ENCODE measurements at places on chromosomes 2 and 18. TPM values are rescaled to one million over a fixed set of nuclear protein-coding genes. Genes with fewer than 3 reads are reported as not detected.

DNA sequence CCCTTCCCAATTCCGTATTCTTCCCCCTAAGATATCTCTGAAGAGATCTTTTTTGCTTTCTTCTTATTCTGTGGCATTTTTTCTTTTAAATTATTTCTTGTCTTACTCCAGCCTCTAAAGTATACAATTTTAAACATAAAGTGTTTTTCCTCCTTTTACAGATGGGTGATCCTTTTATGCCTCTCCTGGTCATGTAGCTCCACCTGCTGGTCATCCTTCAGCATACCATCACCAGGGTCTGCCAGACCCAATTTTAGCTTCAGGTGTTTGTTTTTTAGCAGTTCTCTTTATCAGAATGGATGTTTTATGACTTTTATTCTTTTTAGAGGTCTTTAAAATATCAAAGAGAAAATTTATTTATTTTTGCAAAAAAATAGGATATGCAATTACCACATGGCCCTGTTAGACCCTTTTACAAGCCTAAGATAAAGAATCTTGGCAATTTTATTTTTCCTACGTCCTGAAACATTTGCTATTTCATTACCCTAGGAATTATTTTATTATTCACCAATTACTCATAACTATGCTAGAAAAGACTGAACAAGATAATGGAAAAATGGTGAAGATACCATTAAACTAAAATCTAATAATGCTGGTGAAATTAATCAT lies 55.5 kb downstream of the PIGN start:
- H3K4me3 ChIP-seq: no peak overlapping the region
- no peak overlapping the region for H3K27ac ChIP-seq
- H3K27me3 ChIP-seq: no peaks in the 10 kb centered on the region
- peak; percentile 69 for DNase-seq

The TUBA3E gene
- total RNA-seq: not detected

The ALPI gene
- total RNA-seq: not detected

The MFF gene
- total RNA-seq: 138 TPM

The APCDD1 gene
- 42.1 TPM for total RNA-seq

DNA sequence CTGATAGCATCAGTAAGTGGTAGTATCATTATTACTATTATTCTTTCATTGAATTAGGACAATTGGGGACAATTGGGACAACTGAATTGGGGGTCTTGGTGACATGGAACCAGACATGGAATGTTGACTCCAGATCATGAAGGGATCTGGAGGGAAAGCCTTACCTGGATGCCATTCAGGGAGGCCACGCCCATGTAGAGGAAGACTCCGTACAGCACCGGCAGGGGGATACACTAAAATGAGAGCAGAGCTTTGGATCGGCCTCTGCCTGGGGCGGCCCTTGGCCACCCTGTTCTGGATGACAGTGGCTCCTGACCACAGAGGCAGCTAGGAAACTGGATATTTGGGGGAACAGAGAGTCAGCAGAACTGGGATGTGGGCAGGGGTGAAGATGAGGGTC lies 29.2 kb downstream of the MTHFD2 start:
- no peaks in the 10 kb centered on the region for H3K4me1 ChIP-seq
- no peak overlapping the region for H3K4me3 ChIP-seq
- H3K36me3 ChIP-seq: no peaks in the 10 kb centered on the region

GRCh38 chr18:48428475-48429177 lies 19.4 kb upstream of the ZBTB7C start:
- no peak for DNase-seq
- no peaks in the 10 kb centered on the region for H3K36me3 ChIP-seq
- no peak overlapping the region for H3K27ac ChIP-seq
- no peaks in the 10 kb centered on the region for H3K27me3 ChIP-seq
- no peak overlapping the region for H3K4me3 ChIP-seq
- H3K4me1 ChIP-seq: no peaks in the 10 kb centered on the region

DNA sequence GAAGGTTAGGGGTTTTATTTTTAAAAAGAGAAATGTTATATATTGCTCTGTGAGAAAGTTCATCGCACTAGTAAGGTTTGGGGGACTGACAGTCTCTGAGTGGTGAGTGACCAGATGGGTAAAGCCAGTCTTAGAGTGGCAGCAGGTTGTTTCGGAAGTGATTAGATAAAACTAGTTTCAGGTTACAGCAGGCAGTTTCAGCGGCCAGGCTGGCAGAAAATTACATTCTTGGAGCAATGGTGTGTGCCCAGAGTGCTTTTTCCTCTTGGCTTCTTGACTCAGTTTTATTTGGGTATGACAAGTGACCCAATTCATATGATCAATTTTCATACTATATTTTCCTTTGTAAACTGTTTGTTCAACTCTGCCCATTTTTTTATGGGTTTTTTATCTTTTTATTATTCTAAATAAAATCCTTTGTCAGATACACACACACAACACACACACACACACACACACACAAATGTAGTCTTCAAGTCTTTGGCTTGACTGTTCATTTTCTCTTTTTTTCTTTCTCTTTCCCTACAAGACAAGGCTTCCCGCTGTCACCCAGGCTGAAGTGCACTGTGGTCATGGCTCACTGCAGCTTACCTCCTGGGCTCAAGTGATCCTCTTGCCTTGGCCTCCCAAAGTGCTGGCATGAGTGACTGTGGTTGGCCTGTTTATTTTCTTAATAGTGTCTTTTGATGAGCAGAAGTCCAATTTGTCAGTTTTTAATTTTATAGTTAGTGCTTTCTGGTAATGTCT lies 30.9 kb downstream of the RALBP1 start:
- no peak overlapping the region for H3K4me3 ChIP-seq
- H3K4me1 ChIP-seq: peaks cover 13% of the 10 kb centered on the region
- no peak for DNase-seq
- H3K36me3 ChIP-seq: no peaks in the 10 kb centered on the region

The MARS2 gene
- total RNA-seq: 3.1 TPM

The TMEM214 gene
- 36.0 TPM for total RNA-seq

DNA sequence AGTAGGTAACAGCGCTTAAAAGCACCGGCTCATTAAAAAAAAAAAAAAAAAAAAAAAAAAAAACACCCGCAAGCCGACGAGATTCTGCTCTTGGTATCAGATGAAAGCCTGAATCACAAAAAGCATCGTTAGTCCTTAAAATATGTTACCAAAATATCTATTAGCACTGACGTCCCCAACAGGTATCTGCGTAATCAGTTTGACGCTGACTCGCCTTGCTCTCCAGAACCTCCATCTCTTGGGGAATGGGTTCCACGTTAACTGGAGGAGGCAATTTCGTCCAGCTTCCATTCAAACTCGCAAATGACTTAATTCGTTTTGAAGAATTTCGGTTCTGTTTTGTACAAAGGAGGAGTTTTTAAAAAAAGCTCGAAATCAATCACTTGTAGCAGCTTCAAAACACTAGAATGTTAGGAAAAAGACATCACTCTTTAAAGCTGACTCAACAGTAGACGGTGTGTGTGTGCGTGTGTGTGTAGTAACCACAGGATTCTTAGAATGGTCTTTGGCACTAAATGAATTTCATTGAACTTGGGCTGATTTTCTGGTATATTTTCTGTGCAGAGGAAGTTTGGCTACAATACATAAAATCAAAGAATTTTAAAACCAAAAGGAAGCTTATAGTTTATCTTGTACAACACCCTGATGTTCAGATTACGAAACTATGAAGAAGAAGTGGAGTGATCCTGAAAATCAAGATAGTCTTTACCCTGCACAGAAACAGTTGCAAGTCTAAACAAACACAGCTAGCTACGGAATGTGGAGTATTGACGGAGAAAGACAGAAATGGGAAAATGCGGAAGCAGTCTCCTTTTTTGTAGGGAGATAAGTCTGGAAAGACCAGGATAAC lies 1.1 kb upstream of the PGAP1 start:
- no peak for DNase-seq
- H3K36me3 ChIP-seq: no peaks in the 10 kb centered on the region
- H3K27ac ChIP-seq: peak overlapping the region; percentile 92
- peak overlapping the region; percentile 84 for H3K4me3 ChIP-seq

The LRRC30 gene
- total RNA-seq: not detected

DNA sequence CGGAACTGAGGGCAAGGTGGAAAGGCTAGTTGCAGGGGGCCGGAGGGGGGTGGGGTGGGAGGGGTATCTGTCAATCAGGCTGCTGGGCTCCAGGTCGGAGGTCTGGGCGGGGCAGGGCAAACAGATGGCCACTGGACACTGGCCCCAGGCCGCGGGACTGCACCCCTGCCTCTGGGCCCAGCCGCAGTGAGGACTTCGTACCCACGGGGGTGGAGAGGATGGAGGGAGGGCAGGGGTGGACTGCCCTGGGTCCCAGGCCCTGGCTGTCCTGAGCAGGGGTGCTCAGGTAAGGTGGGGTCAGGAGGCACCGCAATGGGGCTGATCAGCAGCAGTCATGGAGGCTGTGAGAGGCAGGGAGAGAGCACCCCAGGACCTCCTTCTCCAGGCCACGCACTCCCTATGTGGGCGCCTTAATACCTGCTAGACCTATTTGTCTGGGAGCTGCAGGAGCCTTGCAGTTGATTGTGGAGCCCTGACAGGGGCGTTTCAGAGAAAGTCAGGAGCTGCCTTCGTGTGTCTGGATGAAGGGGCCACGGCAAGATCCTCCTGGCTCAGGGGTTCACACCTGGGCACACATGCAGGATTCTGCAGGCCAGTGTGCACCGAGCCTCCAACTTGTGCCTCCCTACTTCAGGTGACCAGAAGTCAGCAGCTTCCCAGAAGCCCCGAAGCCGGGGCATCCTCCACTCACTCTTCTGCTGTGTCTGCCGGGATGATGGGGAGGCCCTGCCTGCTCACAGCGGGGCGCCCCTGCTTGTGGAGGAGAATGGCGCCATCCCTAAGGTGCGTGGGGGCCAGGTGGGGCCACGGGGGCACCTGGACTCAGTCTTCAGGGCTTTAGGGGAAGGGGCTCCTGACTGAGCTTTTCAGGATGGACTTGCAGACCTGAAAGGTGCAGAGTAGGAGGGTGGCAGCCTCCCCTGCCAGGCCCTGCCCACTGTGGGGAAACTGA lies 1.5 kb downstream of the CTDSP1 start:
- DNase-seq: peak; percentile 73
- H3K4me3 ChIP-seq: peak overlapping the region; percentile 100
- no peaks in the 10 kb centered on the region for H3K4me1 ChIP-seq
- H3K27me3 ChIP-seq: no peaks in the 10 kb centered on the region
- peaks cover 31% of the 10 kb centered on the region for H3K36me3 ChIP-seq

The NOSTRIN gene
- 5.1 TPM for total RNA-seq

The ST6GAL2 gene
- 0.83 TPM for total RNA-seq

GRCh38 chr2:40658941-40659340 lies 207.1 kb upstream of the SLC8A1 start:
- no peak overlapping the region for H3K27ac ChIP-seq
- no peak for DNase-seq
- no peak overlapping the region for H3K4me3 ChIP-seq
- no peaks in the 10 kb centered on the region for H3K4me1 ChIP-seq
- no peaks in the 10 kb centered on the region for H3K36me3 ChIP-seq

The LOXHD1 gene
- total RNA-seq: not detected

GRCh38 chr2:2083113-2083758 lies 247.8 kb downstream of the MYT1L start:
- no peaks in the 10 kb centered on the region for H3K4me1 ChIP-seq
- no peak overlapping the region for H3K27ac ChIP-seq
- no peaks in the 10 kb centered on the region for H3K36me3 ChIP-seq
- no peak for DNase-seq
- H3K4me3 ChIP-seq: no peak overlapping the region

DNA sequence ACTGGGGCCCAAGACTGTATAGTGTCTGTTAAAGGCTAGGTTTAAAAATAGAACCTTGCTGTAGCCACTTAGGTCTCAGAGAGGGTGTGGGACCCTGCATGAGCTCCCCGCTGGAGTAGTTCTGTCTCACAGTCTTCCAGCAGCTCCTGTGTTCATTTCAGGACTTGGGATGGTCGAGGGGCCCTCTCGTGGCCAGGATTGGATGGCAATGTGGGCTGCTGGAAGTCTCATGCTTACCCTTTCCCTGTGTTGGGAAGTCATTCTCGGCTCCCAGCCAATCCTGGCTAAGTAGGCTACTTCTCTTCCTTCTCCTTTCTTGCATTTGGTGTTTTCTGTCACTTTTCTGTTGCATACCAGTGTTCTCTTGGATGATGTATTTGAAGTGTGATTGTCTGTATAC lies 284.0 kb upstream of the GCFC2 start:
- no peaks in the 10 kb centered on the region for H3K36me3 ChIP-seq
- H3K27ac ChIP-seq: no peak overlapping the region
- H3K4me3 ChIP-seq: no peak overlapping the region
- H3K27me3 ChIP-seq: no peaks in the 10 kb centered on the region
- no peaks in the 10 kb centered on the region for H3K4me1 ChIP-seq

DNA sequence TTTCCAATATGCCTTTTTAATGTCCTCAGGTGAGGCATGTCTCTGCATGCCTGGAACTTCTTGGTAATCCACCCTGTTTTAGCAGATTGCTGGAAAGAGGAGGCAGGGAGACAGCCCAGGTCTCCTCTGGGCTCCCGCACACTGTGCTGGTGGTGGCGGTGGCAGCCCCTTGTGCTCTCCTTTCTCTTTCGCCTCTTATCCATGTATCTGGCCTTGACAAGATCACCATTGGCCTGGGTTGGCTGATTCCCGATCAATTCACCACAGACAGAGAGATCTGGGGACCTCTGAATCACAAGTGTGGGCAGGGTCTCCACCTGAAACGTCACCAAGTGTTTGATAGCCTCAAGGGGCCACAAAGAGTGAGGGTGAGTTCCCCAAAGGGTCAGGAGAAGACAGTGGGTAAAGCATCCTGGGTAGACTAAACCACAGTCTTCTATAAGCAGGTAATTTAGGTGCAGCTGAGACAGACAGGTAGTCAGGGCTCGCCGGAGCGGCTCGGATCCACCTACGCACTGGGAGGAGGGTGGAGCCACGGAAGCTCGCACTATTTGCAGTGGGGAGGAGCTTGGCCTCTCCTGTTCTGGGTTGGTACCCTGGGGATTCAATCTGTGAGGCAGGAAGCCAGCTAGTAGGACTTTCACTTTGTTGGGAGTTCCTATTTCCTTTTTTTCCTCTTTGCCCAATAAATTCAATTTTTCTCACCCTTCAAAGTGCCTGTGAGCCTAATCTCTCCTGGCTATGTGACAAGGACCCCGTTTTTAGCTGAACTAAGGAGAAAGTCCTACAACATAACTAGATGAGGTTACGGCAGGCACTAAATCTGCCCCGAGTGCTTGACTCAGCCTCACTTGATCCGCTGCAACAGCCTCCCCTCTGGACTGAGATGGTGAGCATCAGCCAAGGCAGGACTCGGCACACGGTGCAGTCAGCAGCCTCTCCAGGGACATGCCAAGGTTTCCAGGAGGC lies 57.6 kb downstream of the SLC4A3 start:
- DNase-seq: peak; percentile 83
- peak overlapping the region; percentile 46 for H3K4me3 ChIP-seq
- H3K27ac ChIP-seq: peak overlapping the region; percentile 52
- H3K4me1 ChIP-seq: no peaks in the 10 kb centered on the region
- no peaks in the 10 kb centered on the region for H3K36me3 ChIP-seq
- no peaks in the 10 kb centered on the region for H3K27me3 ChIP-seq

GRCh38 chr2:181357979-181358378 lies 99.2 kb upstream of the ITGA4 start:
- no peak overlapping the region for H3K27ac ChIP-seq
- H3K4me1 ChIP-seq: no peaks in the 10 kb centered on the region
- no peaks in the 10 kb centered on the region for H3K27me3 ChIP-seq

The HOXD8 gene
- total RNA-seq: 13.9 TPM

The KATNAL2 gene
- 1.2 TPM for total RNA-seq

The CBLN2 gene
- total RNA-seq: 0.16 TPM

The TTLL4 gene
- total RNA-seq: 11.4 TPM
